Stimulated activated CD8-positive, alpha-beta memory T cell treated with anti-CD3 and anti-CD28 coated beads, Interleukin-4, amount 100 ng/mL, for 48 hours (primary cell): ENCODE measurements at places on chromosomes 2 and 18.

- peak; percentile 70 for DNase-seq
Observed at GRCh38 chr2:105749583-105750400, 5.1 kb downstream of the NCK2 start.

DNA sequence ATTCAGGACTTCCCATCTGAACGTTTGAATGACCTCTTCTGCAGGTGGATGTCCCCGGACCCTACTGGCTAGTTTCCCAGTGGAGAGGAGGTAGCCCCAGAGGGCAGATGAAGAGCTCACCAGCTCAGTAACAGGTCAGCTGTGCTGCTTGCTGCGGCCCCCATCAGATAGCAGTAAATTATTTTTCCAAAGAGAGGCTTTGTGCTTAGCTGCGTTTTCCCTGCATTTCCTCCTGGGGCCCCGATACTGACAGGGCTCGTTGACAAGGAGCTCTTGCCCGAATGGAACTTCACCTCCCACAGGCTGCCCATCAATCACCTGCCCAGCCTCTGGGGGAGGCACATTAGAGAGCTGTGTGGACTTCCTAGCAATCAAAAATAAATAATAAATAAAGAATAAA is 185.8 kb downstream of the DOK6 start:
- no peak for DNase-seq

DNA sequence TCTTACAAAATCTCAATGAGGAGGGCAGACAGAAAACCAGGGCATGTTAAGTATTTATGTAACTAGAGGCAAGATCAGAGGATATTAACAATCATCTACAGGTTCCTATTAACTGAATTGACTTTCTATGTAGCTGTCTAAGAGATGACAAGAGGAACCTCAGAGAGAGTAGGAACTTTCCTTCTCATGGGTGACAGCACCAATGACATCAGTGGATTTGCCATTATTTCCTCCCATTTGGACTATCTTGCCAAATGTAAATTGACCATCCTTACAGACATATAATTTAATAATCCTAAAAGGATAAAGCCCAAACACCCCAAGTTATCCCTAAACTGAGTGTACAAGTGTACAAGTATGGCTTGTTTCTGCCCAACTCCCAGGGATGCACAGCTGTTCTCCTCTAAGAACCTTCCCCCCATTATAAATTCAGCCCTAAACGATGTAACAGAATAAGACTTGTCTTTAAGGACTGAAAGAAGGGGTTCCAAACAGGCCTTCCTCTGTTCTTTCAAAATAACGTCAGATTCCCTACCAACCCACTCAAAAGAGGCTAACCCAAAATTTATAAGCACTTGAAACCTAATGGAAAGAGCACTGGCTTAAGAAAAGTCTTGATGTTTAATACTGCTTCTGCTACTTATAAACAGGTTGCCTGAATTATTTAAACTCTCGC is 73.4 kb upstream of the CHAC2 start:
- no peak for DNase-seq

- no peak for DNase-seq
Observed at GRCh38 chr2:150234787-150235446, 252.6 kb downstream of the RND3 start.

DNA sequence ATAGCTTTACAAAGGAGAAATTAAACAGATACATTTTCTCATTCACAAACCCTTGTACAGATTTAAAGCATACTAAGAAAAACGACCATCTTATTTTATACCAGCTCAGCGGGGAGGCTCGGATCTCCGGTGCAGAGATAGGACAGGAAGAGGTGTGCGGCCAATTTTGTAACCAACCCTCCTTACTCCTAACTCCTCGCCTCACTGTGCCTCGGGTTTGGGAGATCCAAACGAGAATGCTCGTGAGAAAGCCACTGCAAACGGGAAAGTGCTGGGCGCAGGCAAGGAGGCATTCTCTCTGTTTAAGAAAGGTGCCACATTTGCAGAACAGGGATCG is 1.2 kb downstream of the KDSR start:
- DNase-seq, result peak; percentile 28

DNA sequence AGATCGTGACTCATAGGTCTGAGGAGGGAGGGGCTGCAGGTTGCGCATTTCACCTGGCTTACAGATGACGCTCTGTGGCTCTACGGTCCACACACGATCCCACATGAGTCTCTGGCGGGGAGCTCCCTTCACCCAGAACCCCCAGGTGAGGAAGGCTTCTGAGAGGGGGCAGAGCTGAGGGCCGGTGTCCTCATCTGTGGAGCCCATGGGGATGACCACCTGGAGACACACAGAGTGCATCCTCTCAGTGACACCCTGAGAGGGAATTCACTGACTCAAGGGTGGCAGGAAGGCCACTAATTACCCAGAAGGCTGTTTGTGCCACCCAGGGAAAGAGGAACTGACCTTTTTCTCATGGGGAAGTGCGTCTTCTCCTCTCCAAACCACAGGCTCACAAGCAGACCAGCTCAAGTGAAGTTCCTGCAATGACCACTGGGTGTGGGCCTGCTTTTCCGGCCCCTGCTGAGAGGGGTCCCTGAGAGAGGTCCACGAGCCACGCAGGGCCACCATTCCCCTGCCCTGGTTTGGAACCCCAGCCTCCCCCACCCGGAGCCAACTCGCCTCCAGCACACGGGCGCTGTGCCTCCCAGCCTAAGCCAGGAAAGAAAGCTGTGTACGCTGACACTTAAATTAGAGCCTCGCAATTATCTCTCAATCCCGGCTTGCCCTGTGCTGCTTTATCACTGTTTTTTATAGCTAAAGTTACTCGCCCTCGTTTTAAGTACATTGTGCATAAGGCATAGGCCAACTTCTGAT is 114.1 kb downstream of the BCL11A start:
- DNase-seq, result no peak
